ENCODE measurements at places on chromosomes 4 and X. TPM values are rescaled to one million over a fixed set of nuclear protein-coding genes. Genes with fewer than 3 reads are reported as not detected.

DNA sequence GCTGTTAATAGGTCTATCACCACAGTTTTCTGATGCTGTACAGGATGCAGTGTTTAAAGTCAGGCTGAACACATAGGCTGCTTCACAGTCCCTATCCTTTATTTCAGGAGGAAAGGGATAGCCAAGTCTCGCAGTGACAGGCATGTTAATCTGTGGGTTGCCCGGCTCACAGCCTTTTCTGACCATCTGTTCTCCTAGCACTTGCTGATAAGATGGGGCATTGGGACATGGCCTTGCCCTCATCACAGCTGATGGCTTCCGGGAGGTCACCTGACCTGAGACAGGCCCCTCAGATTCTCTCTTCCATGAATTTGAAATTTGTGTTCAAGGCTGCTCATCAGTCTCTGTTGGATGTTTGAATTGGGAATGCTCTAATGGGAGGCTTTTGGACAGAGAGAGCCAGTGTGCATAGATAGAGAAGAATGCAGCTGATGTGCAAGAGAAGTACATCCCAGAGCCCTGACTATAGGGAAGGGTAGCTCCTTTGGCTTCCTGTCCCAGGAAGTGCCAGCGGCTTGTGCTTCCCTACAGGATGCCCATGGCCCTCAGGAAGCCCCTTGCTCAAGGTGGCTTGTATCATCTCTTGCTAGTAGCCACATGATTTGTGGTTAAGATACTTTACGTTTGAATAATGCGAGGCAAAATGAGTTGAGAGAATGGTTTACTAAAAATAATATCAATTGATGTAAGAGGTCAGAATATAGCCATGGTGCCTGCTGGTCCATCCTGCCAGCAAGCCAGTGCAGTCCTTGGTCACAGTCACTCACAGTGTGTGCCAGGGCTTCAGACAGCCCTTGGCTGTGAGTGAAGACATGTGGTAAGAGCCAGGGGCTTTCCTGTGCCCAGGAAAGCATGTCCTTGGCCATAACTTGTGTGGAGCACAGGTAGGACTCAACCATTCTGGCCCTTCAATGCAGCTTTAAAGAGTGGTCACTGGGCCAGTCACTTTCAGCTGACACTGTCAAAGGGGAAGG, 88.6 kb downstream of the TSPAN7 start:
- no peak for DNase-seq
- no peaks in the 10 kb centered on the region for H3K27me3 ChIP-seq
- no peak overlapping the region for H3K27ac ChIP-seq
- H3K4me1 ChIP-seq = no peaks in the 10 kb centered on the region
- H3K36me3 ChIP-seq = no peaks in the 10 kb centered on the region

Gene TMEM154
- total RNA-seq = 1.5 TPM

- DNase-seq = no peak
- H3K4me3 ChIP-seq = no peak overlapping the region
- no peaks in the 10 kb centered on the region for H3K4me1 ChIP-seq
- no peak overlapping the region for H3K27ac ChIP-seq
- no peaks in the 10 kb centered on the region for H3K27me3 ChIP-seq
These were observed 284.3 kb downstream of the ARHGAP10 start for GRCh38 chr4:148016063-148016637.

Gene VCX
- total RNA-seq = not detected

GRCh38 chrX:9566150-9566621, 101.3 kb downstream of the TBL1X start:
- H3K4me1 ChIP-seq = no peaks in the 10 kb centered on the region
- no peaks in the 10 kb centered on the region for H3K27me3 ChIP-seq
- no peak overlapping the region for H3K4me3 ChIP-seq
- DNase-seq = peak; percentile 57
- no peak overlapping the region for H3K27ac ChIP-seq

GRCh38 chr4:146224326-146224966, 10.1 kb downstream of the REELD1 start:
- no peak overlapping the region for H3K4me3 ChIP-seq
- no peak overlapping the region for H3K27ac ChIP-seq
- H3K27me3 ChIP-seq = no peaks in the 10 kb centered on the region
- DNase-seq = no peak
- H3K36me3 ChIP-seq = no peaks in the 10 kb centered on the region
- no peaks in the 10 kb centered on the region for H3K4me1 ChIP-seq

Gene DDIT4L
- total RNA-seq = 0.72 TPM

- no peak overlapping the region for H3K27ac ChIP-seq
- H3K4me1 ChIP-seq = no peaks in the 10 kb centered on the region
- no peak overlapping the region for H3K4me3 ChIP-seq
- no peak for DNase-seq
- H3K27me3 ChIP-seq = no peaks in the 10 kb centered on the region
- H3K36me3 ChIP-seq = no peaks in the 10 kb centered on the region
These were observed 1428.0 kb downstream of the PCDH7 start for GRCh38 chr4:32148111-32148666.

GRCh38 chr4:23839279-23839678, 50.6 kb downstream of the PPARGC1A start:
- H3K36me3 ChIP-seq = no peaks in the 10 kb centered on the region
- no peaks in the 10 kb centered on the region for H3K27me3 ChIP-seq
- H3K4me3 ChIP-seq = no peak overlapping the region
- H3K4me1 ChIP-seq = no peaks in the 10 kb centered on the region

- no peak for DNase-seq
- H3K27me3 ChIP-seq = no peaks in the 10 kb centered on the region
- no peak overlapping the region for H3K27ac ChIP-seq
- H3K4me1 ChIP-seq = no peaks in the 10 kb centered on the region
- no peak overlapping the region for H3K4me3 ChIP-seq
These were observed 275.0 kb upstream of the CTSO start for GRCh38 chr4:156228676-156229075.

DNA sequence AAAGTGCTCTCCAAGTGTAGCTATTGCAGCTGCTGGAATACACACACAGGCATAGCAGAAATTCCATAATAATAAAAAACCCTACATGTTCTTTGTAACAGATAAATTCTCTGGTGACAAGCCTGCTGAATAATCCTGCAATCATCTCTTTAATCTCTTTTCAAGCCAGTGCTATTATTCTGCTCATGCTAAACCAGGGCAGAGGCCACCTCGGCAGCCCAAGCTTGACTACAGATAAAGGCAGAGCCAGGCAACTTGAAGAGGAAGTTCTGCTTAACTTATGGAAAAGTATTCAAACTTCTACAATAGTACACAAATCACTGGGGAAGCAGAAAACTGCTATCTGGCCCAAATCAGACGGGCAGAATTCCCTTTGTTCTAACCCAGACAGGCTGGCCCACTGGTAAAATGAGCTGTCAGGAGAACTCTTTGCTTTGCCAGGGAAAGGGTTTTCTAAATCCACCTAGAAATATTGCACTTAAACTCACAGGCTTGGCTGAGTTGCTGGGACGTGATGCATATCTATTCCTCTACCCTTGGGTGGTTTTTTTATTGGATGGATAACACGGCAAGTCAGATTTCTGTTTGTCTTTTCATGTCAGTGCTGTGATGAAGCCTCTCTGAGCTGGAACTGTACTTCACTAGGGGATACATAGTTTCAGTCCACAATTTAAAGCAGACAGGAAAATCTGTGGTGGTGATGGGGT, 70.5 kb downstream of the GATB start:
- no peak overlapping the region for H3K27ac ChIP-seq
- no peaks in the 10 kb centered on the region for H3K4me1 ChIP-seq
- H3K27me3 ChIP-seq = no peaks in the 10 kb centered on the region
- H3K36me3 ChIP-seq = no peaks in the 10 kb centered on the region
- no peak for DNase-seq
- H3K4me3 ChIP-seq = no peak overlapping the region

- no peaks in the 10 kb centered on the region for H3K4me1 ChIP-seq
- no peak for DNase-seq
- no peak overlapping the region for H3K4me3 ChIP-seq
- H3K27me3 ChIP-seq = no peaks in the 10 kb centered on the region
- no peaks in the 10 kb centered on the region for H3K36me3 ChIP-seq
These were observed 96.3 kb downstream of the COL4A6 start for GRCh38 chrX:108341947-108342346.

Measured in colonic mucosa (tissue), 4 donors.